ENCODE measurements at places on chromosomes 13 and 19.

- no peak for DNase-seq
These were observed 121.4 kb upstream of the RFC3 start for GRCh38 chr13:33696530-33696929.

- DNase-seq, result no peak
These were observed 193.5 kb downstream of the UQCRFS1 start for GRCh38 chr19:29019403-29019802.

- no peak for DNase-seq
These were observed 59.7 kb downstream of the SPATA13 start for GRCh38 chr13:24220086-24220703.

GRCh38 chr13:42364613-42365000, 92.7 kb downstream of the AKAP11 start:
- DNase-seq, result no peak

DNA sequence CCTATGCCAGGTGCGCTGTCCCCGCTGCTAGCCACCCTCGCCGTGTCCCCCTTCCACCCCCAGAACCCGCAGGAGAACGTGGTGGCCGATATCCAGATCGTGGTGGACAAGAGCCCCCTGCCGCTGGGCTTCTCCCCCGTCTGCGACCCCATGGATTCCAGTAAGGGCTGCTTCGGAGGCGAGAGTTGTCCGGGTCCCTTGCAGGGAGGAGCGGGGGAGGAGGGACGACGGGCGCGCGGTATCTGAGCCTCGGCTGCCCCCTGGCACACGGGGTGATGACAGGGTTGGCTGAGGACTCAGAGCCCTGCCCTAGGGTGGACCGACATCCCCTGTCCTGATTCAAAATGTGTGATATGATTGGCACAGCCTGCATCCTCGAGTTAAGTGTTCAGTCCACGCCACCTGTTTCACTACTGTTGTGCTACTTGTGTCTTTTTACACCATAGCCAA, 653 bp downstream of the MVB12A start:
- DNase-seq, result no peak

GRCh38 chr19:10424011-10424637, 3.8 kb downstream of the PDE4A start:
- peak; percentile 25 for DNase-seq

- no peak for DNase-seq
These were observed 16.8 kb downstream of the TEX29 start for GRCh38 chr13:111337206-111337605.

DNA sequence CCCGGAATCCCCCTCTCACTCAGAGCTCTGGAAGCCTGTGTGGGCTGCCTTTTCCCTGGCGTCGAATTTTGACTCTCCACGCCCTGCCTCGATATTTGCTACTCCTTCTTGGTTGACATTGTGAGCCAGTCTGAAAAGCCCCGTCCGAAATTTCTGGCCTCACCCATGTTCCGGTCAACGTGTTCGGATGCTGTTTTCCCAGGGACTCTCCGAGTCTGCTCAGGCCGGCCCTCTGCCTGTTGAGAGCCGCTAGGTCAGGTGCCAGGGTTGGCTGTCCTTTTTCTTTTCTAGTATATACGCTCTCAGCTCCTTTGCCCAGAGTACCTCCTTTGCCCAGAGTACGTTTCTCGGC, 6.8 kb upstream of the DGKH start:
- DNase-seq, result peak; percentile 38

GRCh38 chr13:65926750-65927171, 1303.4 kb downstream of the PCDH9 start:
- DNase-seq, result peak; percentile 19

DNA sequence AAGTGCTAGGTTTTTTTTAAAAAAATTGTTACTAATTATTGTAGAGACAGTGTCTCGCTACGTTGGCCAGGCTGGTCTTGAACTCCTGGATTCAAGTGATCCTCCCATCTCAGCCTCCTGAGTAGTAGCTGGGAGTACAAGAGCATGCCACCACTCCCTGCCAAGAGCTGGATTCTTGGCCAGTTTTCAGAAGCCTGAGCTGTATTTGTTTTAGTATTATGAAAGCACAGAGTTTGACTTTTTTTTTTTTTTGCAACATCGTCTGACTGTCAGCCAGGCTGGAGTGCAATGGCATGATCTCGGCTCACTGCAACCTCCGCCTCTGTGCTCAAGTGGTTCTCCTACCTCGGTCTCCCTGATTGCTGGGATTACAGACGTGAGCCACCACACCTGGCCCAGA, 7.0 kb downstream of the ARMC6 start:
- DNase-seq, result no peak
